Smooth muscle cell of the coronary artery (primary cell): ENCODE measurements at places on chromosomes 11 and 22. TPM values are rescaled to one million over a fixed set of nuclear protein-coding genes. Genes with fewer than 3 reads are reported as not detected.

Gene OR5AS1
- total RNA-seq, result not detected in 2 replicates

Gene SPINDOC
- total RNA-seq, result 6.7 and 12.0 TPM in 2 replicates

Gene ENTHD1
- not detected in 2 replicates for total RNA-seq

Gene KRTAP5-9
- not detected in 2 replicates for total RNA-seq

Gene KRTAP5-8
- total RNA-seq, result not detected in 2 replicates

Gene TRAPPC4
- total RNA-seq, result 114 and 129 TPM in 2 replicates

Gene APOBEC3B
- 0.82 and 1.6 TPM in 2 replicates for total RNA-seq

Gene PTH
- total RNA-seq, result not detected in 2 replicates

Gene OR52A1
- not detected in 2 replicates for total RNA-seq

Gene MAPK11
- total RNA-seq, result 4.1 and 4.3 TPM in 2 replicates

Gene SCGB1D2
- total RNA-seq, result not detected in 2 replicates
